ENCODE measurements at places on chromosomes 1 and 21. TPM values are rescaled to one million over a fixed set of nuclear protein-coding genes. Genes with fewer than 3 reads are reported as not detected.

DNA sequence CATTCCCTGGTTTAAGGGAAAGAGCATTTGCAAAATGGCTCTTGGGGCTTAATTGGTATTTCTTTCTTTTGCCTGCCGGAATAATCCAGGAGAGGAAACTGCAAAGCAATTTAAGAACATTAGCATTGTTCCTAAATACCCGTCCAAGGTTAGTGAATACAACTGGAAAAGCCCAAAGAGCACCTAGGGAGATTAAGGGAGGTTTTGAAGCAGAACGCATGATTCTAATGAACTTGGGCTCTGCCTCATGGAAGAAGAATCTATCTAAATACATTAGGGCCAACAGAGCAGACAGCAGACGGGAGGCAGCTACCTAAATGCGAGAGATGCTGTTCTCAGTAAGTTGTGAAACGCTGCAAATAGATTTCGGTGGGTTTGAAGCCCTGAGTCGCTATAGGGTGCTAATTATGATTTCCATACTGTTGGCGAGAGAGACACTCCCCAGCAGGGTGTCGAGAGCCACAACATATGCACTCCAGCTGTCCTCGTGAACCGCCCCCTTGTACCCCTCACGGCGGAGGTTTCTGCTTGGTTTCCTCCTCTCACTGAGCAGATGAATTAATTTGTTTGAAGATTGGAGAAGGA lies 326.7 kb upstream of the CAMK1G start:
- DNase-seq: no peak

DNA sequence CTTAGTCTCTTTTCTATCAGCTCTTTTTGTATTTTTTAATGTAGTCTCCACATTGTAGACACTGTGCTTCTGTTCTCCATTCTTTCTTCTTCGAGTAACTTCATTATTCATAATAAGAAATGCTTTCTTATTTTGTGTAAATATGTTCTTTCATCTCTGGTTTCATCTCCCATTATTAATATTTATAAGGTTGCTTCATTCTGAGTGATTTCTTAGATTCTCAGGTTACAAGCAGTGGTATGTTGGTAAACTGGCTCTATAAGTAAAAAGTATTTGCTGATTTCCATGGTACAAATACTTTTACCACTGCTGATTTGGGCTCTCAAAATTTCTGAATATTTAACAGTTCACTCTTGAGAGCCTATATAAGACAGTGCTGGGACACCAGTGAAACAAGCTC lies 81.3 kb downstream of the CDC14A start:
- no peak for DNase-seq

GRCh38 chr1:97245682-97246081 lies 524.1 kb downstream of the PTBP2 start:
- no peak for DNase-seq

SOD1 gene
- polyA plus RNA-seq: 230 TPM

- DNase-seq: peak; percentile 13
Measured at GRCh38 chr1:199747984-199748383, 279.5 kb upstream of the NR5A2 start.

GRCh38 chr1:174314433-174314832 lies 133.3 kb upstream of the GPR52 start:
- no peak for DNase-seq

ADCY10 gene
- 0.51 TPM for polyA plus RNA-seq

RUNX3 gene
- polyA plus RNA-seq: 1.9 TPM

DNA sequence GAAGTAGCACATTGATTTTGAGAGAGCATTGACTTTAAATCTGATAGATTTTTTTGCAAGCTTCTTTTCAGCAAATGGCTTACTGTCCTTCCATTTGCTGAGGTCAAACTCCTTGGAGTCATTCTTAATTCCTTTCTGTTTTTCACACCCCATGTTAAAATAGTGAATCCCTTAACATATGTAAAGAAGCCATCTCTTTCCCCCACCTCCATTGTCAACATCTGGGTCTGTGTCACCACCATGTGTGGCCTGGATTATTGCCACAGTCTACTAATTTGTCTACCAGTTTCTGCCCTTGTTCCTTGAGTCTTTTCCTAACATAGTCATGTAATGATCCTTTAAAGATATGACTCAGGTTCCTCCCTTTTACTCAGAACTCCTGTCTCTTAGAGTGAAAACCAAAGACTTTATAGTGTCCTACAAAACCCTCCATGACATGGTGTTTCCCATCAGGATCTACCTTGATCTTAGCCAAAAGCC lies 104.7 kb downstream of the ST6GALNAC3 start:
- no peak for DNase-seq

SEC16B gene
- polyA plus RNA-seq: 2.7 TPM

GRCh38 chr1:77955709-77956108 lies 23.2 kb downstream of the FUBP1 start:
- no peak for DNase-seq

DEPDC1 gene
- 18.8 TPM for polyA plus RNA-seq

AGO1 gene
- polyA plus RNA-seq: 18.6 TPM

GRCh38 chr21:45976701-45977311 lies 4.8 kb upstream of the COL6A1 start:
- DNase-seq: no peak

DNA sequence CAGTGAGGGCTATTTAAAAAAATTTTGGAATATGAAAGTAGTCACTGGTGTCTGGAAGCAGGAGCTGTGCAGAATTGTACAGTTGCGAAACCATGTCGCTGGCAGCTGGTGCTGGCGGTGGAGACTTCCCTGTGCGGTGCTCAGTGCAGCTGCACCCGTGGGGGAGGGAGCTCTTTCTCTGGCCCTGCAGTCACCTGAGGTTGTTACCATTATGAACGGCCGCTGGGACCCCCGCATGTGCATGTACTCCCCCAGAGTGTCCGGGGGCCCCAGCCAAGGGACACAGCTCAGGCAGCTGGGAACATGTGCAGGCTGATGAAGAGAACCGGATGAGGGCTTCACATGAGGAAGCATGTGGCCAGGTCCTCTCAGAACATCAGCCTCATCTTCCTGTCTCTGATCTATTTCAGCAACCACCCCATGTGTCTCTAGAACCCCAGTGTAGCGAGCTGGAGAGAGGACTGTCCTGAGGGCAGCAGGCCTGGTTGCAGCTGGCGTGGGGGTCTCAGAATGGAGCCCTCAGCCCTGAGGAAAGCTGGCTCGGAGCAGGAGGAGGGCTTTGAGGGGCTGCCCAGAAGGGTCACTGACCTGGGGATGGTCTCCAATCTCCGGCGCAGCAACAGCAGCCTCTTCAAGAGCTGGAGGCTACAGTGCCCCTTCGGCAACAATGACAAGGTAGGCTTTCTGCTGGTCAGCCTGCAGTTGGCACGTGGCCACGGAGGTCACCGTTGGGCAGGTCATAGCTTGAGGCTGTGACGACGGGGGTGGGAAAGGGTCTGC lies at the start of gene TRPM2:
Gene TRPM2, plus strand, starts transcription at position 431 of the 780 bp plus-strand sequence. Its CDS starts 80 bp downstream, at position 511.
- peak; percentile 51 for DNase-seq

GRCh38 chr1:233343262-233343661 lies 15.7 kb downstream of the MAP3K21 start:
- no peak for DNase-seq

DNA sequence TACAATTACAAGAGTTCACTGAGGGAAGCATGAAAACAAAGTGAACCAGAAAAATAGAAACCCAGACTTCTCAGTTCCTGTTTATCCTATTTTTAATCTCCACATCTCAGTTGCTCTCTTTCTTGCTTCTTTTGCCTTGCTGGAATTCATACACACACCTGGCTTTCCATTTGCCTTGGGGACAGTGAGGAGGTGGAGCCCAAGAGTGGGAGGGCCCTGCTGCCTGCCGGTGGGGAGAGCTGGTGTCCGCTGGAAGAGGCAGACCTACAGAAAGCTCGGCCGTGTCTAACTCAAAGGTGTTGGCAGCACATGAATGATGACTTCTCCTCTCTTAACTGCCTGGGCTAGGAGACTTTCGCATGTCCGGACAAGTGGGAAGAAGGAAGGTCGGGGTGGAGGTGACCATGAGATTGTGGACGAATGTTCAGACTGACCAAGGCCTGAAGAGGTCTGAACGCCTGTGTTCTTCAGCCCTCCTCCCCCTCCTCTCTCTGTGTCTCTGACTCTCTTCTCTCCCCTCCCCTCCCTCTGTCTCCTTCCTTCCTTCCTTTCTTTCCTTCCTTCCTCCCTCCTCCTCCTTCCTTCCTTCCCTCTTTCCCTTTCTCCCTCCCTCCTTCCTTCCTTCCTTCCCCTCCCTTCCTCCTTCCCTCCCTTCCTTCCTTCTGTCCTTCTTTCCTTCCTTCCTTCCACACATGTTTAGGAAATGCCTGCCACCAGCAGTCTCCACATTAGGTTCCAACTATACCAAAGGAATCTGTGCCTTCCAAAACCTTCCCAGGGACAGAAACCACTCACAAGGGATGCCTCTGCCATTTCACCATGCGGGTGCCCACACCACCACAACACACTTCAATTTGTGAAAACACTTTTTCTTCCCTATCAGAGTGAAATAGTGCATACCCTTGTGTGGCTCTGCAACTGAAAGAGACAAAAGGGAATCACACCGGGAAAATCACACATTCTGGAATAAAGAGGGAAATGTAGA lies 157.3 kb upstream of the RUNX1 start:
- no peak for DNase-seq

GRCh38 chr1:93844262-93845045 lies 34.6 kb downstream of the DNTTIP2 start:
- DNase-seq: peak; percentile 65

DNA sequence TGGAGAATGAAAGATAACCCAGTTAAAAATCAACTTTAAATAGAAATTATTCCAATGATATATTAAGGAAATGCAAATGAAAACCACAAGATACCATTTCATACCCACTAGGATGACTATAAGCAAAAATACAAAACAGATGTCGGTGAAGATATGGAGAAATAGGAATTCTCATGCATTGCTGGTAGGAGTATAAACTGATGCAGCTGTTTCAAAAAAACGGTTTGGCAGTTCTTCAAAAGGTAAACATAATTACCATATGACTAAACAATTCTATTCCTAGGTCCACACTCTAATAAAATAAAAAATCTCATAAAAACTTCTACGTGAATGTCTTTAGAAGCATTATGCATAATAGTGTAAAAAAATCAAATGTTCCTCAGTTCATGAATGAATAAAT lies 763.3 kb upstream of the BRINP3 start:
- DNase-seq: no peak

DNA sequence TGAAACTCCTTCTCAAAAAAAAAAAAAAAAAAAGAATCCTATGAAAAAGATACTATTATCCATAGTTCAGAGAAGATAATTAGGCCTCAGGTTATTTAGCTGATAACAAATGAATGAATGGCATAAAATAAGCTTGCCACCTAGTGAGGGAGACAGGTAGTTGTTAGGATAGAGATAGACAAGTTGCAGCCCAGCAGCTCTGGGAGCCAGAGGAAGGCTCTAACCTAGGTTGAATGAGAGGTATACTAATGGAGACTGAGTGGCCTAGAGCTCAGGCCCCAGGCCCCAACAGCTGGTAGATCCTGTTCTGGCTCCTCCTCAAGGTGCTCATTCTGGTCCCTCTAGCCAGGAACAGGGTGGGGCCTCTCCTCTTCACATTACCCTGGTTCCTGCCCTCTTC lies 20.6 kb upstream of the RSPO1 start:
- DNase-seq: no peak

DNA sequence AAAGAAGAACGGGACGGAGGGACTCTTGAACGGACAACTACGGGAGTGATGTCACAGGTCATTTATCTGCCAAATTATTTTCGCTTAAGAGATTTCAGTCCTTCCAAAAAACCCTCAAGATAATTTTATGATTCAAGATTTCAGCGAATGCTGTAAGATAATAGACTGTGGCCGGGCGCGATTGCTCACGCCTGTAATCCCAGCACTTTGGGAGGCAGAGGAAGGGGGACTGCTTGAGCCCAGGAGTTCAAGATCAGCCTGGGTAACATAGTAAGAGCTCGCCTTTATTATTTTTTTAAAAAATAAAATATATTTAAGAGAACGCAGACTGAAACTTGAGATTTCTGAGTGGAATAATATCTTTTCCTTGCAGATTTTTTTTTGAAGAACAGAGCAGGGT lies 609 bp downstream of the RWDD2B start:
- no peak for DNase-seq

- no peak for DNase-seq
Measured at GRCh38 chr1:58996341-58997059, 212.7 kb upstream of the JUN start.

GRCh38 chr1:23601135-23601967 lies 42.0 kb upstream of the ID3 start:
- no peak for DNase-seq

DNA sequence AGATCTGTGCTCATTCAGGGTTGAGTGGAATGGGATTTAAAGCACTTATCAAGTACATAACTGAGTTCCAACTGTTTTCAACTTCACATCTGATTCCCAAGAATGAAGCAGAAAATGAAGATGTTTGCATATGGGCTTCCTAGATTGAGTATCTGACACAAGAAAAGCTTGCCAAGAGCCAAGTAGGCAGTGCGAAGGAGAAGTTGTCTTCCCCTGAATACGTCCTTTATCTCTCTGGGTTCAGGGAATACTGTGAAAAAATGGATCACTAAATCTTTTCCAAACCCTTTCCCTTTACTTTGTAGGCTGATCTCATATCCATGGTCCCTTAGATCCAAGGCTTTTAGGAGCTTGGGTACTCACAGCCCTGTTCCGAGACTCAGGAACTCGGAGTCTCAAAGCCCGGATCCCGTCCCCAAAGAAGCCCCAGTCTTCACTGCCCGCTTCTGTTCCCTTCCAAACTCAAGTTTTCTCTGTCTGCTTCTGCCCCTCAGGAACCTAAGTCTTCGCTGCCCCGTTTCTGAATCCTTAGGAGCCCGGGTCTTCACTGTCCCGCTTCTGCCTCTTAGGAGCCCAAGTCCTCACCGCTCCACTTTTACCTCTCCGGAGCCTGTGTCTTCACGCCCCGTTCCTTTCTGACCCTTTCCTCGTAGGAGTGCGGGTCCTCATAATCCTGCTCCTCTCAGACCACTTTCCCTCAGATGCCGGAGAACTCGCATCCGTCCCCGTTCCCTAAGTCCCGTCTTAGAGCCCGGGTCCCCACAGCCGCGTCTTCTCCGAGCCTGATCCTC lies 616 bp downstream of the TAF12 start:
- peak; percentile 16 for DNase-seq

KCNJ6 gene
- polyA plus RNA-seq: 0.14 TPM

ASCL5 gene
- 0.28 TPM for polyA plus RNA-seq
